ENCODE measurements at places on chromosomes 2 and 18.

DNA sequence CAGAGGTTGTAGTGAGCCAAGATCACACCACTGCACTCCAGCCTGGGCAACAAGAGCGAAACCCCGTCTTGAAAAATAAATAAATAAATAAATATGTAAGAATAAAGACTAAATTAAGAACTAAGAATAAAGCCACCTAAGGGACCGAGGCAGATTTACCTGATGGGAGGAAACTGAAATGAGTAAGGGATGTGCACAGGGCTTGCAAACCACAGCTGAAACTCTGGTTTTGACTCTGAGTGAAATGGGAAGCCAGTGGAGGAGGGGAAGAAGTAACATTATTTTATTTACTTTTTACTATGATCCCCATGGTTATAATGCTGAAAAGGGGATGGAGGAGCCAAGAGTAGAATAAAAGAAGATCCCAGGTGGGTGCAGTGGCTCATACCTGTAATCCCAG is 107.3 kb downstream of the CABYR start:
- no peak for DNase-seq

GRCh38 chr2:38700881-38701458 is 35.1 kb downstream of the GALM start:
- DNase-seq = no peak

DNA sequence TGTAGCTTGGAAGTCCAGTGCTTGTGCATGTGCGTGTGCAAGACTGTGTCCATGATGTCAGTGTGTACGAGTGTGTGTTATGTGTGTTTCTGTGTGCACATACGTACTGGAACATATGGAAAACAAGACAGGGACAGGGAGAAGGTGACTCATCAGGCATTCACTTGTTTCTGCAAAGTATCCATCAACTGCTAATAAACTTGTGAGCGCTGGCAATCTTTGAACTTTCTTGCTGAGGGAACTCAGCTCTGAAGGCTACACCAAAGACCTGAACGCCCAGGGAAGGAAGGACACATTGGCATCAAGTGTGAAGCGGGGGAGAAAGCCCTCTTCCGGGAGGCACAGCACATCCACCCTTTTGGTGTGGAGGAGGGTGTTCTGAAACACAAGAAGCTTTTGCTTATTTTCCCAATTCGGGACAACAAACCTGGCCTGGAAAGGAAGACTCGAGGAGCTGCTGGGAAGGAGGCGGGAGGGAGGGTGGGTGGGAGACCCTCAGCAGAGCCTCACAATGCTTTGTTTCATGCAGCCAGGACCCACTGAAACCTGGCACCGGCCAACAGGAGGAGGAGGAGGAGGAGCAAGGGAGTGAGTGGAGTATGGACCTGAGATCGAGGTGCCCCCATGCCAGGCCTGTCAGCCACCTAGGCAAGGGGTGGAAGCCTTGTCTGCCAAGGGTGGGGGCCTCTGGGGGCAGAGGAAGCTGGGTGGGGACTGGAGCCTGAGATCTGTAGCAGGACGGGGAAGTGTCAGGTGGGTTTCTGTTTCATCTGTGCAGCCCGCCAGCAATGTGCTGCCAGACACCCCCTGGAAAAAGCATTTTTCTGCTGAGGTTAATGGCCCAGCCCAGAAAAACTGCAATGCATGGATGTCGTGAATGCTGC is 26.8 kb downstream of the SMAD7 start:
- DNase-seq = no peak

DNA sequence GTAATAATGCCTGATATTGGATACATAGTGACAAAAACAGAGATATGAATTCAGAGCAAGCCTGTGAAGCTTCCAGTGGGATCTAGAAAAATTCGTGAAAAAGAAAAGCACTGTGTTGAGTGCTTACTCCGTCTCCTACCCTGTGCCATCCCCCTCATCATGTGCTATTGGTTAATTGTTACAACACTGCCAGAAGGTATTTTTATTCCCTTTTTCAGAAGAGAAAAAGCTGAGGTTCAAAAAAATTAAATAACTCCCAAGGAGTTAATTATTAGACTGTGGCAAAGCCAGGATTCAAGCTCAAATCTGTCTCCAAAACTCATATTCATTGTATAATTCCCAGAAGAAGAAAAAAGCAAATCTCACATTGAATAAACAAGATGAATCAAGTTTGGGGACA is 735.5 kb upstream of the ACVR2A start:
- no peak for DNase-seq

GRCh38 chr18:51196811-51197660 is 445 bp downstream of the MEX3C start:
- DNase-seq = peak; percentile 10

GRCh38 chr2:147204102-147204501 is 640.7 kb upstream of the ACVR2A start:
- no peak for DNase-seq

- peak; percentile 3 for DNase-seq
These were observed 13.1 kb upstream of the RAB31 start for GRCh38 chr18:9694952-9695495.

DNA sequence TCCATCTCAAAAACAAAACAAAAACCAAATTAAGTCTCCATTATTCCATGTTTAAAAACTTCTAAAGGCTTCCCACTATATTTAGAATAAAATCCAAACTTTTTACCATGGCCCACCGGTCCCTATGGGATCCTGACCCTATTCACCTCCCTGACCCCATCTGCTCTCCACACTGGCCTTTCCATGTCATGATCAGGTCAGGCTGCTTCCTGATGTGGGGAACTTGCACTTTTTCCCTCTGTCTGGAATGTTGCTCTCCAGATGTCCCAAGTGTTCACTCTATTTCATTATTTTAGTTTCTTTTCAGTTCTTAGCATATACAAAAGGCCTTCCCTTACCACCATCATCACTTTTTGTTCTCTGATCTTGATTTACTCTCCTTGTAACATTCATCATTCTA is 7.5 kb upstream of the MTA3 start:
- DNase-seq = no peak

DNA sequence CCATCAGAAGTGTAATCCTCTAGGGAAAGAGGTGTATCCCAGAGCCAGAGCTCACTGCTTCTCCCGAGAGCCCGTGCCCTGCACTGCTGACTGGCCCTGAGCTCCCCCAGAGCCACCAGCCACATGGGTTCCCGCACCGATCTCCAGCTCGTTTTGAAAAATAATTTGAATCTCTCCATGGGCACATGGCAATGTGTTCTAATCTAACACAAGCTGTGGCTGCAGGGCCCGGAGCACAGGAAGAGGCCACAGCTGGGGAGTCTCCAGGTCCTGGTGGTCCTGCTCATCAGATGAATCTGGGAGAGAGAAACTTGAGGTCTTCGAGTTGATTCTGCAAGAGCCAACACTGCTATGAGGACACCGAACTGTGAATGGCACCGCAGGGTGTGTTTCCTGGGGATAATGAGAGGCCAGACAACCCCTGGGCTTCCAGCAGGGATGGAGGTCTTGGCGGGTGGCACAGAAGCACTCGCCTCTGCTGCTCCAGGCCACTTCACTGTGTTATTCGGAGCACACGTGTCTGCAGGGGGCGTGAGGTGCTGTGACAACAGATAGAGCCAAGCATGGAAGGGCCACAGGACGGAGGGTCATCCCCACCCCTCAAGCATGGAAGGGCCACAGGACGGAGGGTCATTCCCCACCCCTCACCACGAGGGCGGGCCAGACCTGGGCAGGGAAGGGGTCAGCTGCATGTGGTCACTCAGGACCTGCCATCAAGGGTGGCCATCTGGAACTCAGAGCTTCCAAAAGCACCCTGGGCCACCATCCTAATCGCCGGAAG is 196.8 kb downstream of the NDUFA10 start:
- no peak for DNase-seq

DNA sequence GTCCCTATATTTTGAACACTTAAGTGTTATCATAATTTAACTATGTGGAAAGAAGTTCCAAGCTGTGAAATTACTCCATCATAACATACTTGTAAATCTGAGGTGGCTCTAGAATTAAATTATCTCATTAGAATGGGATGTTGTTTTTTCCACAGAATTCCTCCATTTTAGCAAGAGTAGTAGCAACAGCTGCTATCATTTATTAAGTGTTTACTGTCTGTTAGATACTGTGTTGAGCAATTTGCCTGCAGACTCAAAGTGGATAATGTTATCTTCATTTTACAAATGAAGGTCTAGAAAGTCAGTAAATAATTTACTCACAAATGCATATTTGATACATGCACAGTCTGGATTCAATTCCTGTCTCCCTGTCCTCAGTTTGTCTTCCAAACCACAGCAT is 504.8 kb upstream of the NRP2 start:
- no peak for DNase-seq

DNA sequence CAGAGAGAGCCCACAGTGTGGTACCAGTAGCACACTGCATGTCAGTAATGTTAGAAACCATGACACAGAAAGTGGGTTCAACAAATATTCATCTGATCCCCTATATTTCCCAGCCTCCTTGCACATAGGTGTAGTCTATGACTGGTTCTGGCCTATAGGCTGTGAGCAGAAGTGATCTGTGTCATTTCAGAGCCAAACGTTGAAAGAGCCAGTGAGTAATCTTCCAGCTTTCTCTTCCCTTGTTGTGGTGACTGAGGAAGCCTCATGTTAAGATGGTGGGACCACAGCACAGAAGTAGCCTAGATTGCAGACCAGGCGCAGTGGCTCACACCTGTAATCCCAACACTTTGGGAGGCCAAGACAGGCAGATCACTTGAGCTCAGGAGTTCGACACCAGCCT is 4.1 kb downstream of the TMEM237 start:
- DNase-seq = no peak

GRCh38 chr2:109218087-109218791 is 89.2 kb downstream of the SH3RF3 start:
- DNase-seq = no peak

DNA sequence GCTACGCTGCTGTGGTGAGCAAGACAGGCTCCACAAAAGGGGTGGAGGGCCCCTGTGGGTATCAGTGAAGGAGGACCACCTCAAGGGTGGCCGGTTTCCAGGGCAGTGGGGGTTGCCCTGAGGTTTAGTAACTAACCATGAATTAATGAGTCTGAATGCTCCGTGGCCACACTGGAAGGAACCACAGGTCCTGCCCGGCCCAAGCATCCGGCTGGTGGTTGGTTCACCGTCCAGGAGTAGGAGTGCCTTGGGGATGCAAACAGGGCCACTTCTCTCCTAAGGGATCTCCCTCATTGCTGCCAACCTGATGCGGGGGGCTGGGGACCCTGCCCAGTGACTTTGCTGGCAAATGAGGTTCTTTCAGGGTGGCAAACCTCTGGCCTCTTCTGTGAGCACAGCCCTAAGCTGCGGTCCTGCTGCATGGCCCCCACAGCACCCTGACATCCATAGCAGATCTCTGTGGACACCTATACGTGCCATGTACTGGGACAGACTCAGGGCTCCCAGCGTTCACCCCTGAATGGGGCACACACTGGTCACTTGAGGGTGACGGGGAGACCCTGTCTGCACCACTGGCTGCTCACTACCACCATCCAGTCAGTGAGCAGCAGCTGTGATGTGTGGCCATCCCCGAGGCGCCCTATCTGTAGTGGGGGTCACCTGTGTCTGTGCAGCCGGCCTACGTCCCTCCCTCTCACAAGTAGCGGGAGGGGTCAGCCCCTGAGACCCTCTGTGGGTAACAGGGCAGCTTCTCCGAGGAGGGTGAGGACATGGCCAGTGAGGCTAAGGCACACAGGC is 41.6 kb downstream of the HS6ST1 start:
- no peak for DNase-seq

DNA sequence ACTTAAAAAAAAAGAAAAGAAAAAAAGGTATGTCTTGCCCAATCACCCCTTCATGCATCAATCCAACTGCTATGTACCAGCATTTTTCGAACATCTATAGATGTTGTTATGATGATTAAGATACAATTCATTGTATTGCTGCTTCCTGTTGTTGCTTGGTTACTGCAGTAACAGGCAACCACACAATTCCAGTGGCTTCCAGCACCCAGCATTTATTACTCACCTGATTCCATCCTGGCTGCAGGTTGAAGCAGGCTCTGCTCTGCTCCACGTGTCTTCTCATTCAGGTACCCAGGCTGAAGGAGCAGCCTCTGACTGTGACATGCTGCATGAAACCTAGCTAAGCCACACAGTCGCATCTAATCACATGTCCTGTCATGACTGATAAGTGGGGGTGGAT is 196.9 kb downstream of the INO80D start:
- no peak for DNase-seq

DNA sequence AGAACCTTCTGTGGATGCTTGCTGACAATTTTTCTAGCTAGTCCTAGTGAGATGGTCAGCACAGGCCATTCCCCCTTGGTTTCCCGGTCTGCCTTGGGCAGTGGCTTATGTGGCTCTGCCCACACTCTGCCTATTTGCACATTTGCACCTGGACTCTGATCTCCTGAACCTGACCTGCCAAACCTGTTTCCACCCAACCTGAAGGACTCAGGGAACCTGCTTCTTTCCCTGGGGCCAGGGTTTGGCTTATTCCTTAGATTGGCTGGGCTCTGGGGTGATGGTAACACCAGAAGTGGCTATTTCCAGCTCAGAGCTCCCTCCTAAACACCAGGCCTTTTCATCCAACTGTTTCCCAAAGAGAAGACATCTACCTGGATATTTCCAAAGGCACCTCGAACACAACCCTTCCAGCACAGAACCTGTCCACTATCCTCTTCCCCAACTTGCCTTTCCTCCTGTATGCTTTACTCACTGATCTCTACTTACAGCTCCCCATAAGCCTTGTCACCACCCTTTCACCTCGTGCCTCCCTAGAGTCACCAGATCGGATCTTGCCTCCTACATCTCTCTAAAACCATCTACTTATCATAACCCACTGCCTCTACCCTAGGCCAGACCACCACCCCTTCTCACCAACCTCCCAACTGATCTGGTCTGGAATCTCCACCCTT is 5.8 kb upstream of the MTA3 start:
- no peak for DNase-seq

- DNase-seq = no peak
These were observed 54.0 kb upstream of the SPP2 start for GRCh38 chr2:233996461-233996860.

GRCh38 chr18:37432436-37433195 is 133.0 kb downstream of the CELF4 start:
- DNase-seq = no peak

- DNase-seq = peak; percentile 48
These were observed 116.4 kb upstream of the NYAP2 start for GRCh38 chr2:225282858-225283710.

- DNase-seq = no peak
These were observed 262.6 kb upstream of the THUMPD2 start for GRCh38 chr2:40041422-40042382.

GRCh38 chr2:193847991-193848390 is 1653.3 kb upstream of the TMEFF2 start:
- DNase-seq = no peak

DNA sequence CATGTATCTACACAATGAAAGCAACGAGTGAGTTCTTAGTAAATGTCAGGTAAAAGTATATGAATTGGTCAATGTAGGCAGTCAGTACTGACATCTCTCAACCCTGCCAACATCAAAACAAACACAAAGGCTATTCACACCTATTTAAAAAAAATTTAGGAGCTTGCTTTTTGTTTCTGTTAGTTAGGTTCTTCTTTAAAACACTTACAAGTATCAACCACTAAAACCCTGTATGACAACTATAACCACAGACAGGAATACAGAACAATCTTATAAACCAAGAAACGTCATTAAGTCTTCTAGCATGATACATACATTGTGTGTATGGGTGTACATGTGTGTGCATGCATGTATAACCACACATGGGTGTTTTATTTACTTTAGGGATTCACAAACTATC is 131.0 kb downstream of the TCF4 start:
- no peak for DNase-seq

Measured in NCI-H524 (cell line).